Activated CD8-positive, alpha-beta memory T cell treated with anti-CD3 and anti-CD28 coated beads, Interleukin-2, amount 10 ng/mL, durations not matched to agents 7 days and 5 days (primary cell): ENCODE measurements at places on chromosomes 1 and 21. TPM values are rescaled to one million over a fixed set of nuclear protein-coding genes. Genes with fewer than 3 reads are reported as not detected.

KIF26B gene
- total RNA-seq = 0.28 TPM

GBP6 gene
- 0.19 TPM for total RNA-seq

TACSTD2 gene
- total RNA-seq = not detected

SLC2A5 gene
- not detected for total RNA-seq

ADORA1 gene
- total RNA-seq = not detected

SMIM11 gene
- 6.7 TPM for total RNA-seq
